Kidney (tissue), 22 donors: ENCODE measurements at places on chromosomes 2 and 18. TPM values are rescaled to one million over a fixed set of nuclear protein-coding genes. Genes with fewer than 3 reads are reported as not detected.

Gene PSMA8
- polyA plus RNA-seq = not detected

Gene LANCL1
- polyA plus RNA-seq = 28.0 TPM

Gene DCDC2C
- not detected for polyA plus RNA-seq

Gene BOLL
- not detected for polyA plus RNA-seq

Gene CPO
- 0.90 TPM for polyA plus RNA-seq

Gene TTLL4
- polyA plus RNA-seq = 7.6 TPM

Gene PPP4R1
- 23.9 TPM for polyA plus RNA-seq

Gene FAM161A
- 1.5 TPM for polyA plus RNA-seq

Gene ST3GAL5
- polyA plus RNA-seq = 7.0 TPM

Gene WDR43
- 9.6 TPM for polyA plus RNA-seq

Gene IL36A
- polyA plus RNA-seq = not detected

Gene PFN4
- 2.1 TPM for polyA plus RNA-seq

Gene GPR55
- polyA plus RNA-seq = not detected

Gene CFAP221
- 15.9 TPM for polyA plus RNA-seq

Gene FKBP7
- 10.8 TPM for polyA plus RNA-seq

Gene GFPT1
- 9.5 TPM for polyA plus RNA-seq

Gene LAMA3
- polyA plus RNA-seq = 4.4 TPM

Gene MTX2
- polyA plus RNA-seq = 120 TPM

Gene MAPK4
- polyA plus RNA-seq = 9.2 TPM

Gene CYP27C1
- polyA plus RNA-seq = not detected

Gene GPBAR1
- polyA plus RNA-seq = 6.0 TPM

Gene MC5R
- polyA plus RNA-seq = not detected

Gene EDAR
- 0.17 TPM for polyA plus RNA-seq

Gene NEU4
- polyA plus RNA-seq = 2.8 TPM

Gene PTPRN
- not detected for polyA plus RNA-seq

Gene TNFRSF11A
- polyA plus RNA-seq = 0.39 TPM

Gene GAL3ST2
- 0.39 TPM for polyA plus RNA-seq

Gene EFHD1
- polyA plus RNA-seq = 280 TPM

Gene EVA1A
- polyA plus RNA-seq = 32.4 TPM

Gene PCARE
- 1.3 TPM for polyA plus RNA-seq

Gene ANKRD53
- 2.1 TPM for polyA plus RNA-seq

Gene ATRAID
- polyA plus RNA-seq = 279 TPM

Gene TRIB2
- 29.6 TPM for polyA plus RNA-seq

Gene GNAL
- polyA plus RNA-seq = 1.8 TPM

Gene RAPGEF4
- polyA plus RNA-seq = 3.8 TPM

Gene GPR45
- not detected for polyA plus RNA-seq

Gene ZNF804A
- polyA plus RNA-seq = 1.2 TPM
